ENCODE measurements at places on chromosomes 7 and 10. TPM values are rescaled to one million over a fixed set of nuclear protein-coding genes. Genes with fewer than 3 reads are reported as not detected.

DNA sequence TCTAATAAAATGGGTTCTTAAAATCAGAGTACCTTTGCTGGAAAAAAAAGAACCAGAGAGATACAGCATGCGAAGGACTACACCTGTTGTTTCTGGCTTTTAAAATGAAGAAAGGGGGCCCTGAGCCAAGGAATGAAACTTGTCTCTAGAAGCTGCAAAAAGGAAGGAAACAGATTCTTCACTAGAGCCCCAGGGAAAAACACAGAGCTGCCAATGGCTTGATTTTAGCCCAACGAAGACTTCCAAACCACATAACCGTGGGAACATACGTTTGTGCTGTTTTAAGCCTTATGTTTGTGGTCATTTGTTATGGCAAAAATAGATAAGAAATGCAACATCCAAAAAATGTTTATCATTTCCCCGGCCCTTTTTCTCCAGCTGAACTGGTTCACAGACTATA is 780.0 kb downstream of the SORCS1 start:
- DNase-seq: no peak

DNA sequence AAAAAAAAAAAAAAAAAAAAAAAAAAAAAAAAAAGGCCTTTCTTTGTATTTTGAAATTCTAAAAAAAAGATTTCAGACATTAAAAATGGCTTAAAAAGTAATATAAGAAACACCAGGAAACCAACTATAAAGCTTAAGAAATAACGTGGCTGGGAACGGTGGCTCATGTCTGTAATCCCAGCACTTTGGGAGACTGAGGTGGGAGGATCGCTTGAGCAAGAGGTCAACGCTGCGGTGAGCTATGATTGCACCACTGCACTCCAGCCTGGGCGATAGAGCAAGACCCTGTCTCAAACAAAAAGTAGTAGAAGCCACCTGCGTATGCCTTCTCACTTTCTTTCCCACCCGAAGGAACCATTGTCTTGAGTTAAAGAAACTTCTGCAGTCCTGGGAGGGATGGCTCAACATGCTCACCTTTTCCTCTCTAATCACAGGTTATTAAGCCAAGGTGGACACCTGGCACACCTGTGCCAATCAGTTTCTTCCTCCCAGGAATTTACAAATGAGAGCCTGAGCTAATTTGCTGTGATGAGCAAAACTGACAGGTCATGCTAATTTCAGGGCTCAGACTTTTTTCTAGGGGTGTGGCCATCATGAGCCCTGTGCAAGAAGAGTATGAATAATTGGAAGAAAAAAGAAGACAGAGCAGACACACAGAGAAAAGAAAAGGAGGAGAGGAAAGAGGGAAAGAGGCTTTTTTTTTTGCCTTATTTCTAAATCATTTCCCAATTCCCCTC is 72.0 kb upstream of the PARD3 start:
- DNase-seq: no peak

- DNase-seq: peak; percentile 78
Observed at GRCh38 chr10:109454691-109455090, 468.6 kb downstream of the XPNPEP1 start.

PDE6C gene
- total RNA-seq: not detected

- DNase-seq: no peak
Observed at GRCh38 chr7:151122276-151122675, 36.0 kb downstream of the AGAP3 start.

DNA sequence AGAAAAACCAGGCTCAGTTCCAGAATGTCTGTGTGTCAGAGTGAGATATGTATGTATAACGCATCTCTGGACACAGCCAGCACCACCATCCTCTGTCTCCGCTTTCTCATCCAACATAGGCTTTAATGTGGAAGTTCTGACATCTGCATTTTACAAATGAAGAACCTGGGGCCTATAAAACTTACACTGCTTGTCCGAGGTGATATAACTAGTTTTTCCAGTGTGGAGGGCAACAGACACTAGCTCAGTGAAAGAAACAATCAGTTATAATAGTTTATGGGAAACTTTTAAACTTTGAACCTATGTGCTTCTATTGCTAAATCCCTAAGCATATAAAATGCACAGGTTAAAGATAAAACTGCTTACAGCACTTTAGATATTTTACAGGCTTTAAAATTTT is 208.7 kb downstream of the CRPPA start:
- peak; percentile 10 for DNase-seq

Measured in PC-3 (cell line).